ENCODE measurements at places on chromosomes 5 and 9.

GRCh38 chr5:56513141-56513540 lies 280.0 kb upstream of the ANKRD55 start:
- DNase-seq, result no peak

DNA sequence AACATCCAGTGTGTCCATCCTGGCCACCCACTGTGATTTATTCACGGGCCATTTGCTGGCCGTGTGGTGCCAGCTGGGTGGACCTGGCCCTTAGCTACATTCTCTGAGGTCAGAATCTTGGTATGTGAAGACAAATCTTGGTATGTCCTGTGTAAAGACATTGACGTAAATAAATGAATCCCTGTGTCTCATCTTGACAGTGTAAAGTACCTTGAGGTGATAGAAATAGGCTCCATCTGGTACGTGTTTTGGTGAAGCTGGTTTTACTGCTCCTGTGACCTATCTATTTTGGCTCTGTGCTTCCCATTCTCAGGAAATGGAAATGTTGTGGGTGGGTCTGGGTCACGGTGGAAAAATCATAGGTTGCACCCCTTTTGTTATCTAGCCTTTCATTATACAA lies 245.4 kb upstream of the ANKH start:
- DNase-seq, result no peak

DNA sequence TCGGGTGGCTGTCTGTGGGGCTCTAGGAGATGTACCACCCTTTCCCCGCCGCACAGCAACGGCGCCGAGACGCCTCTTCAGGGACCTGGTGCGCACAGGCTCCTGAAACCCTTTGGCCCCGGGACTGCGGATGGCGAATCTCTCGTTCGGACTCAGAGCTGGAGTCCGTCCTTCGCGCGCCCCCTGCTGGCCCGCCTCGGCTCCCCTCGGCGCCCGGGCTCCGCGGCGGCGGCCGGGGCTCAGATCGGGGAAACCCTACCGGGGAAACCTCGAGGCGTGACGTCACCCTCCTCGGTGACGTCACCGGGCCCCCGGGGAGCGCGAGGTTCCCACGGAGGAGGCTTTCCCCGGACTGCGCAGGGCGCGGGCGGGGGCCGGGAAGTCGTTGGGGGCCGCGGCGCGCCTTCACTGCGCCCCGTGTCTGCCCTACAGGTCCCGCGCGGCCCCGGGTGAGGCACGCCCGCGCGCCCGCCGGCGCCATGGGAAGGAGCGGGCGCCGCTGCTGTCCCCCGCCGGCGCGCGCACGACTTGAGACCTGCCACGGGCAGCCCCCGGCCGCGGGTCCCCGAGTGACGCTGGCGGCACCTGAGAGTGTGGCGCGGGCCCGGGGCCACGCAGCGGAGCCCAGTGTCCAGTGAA lies 7.9 kb downstream of the PRR7 start:
- DNase-seq, result peak; percentile 98

- DNase-seq, result no peak
These were observed 246.3 kb upstream of the MAP3K1 start for GRCh38 chr5:56569076-56569475.

GRCh38 chr5:148991566-148991965 lies 71.3 kb downstream of the SH3TC2 start:
- DNase-seq, result no peak

DNA sequence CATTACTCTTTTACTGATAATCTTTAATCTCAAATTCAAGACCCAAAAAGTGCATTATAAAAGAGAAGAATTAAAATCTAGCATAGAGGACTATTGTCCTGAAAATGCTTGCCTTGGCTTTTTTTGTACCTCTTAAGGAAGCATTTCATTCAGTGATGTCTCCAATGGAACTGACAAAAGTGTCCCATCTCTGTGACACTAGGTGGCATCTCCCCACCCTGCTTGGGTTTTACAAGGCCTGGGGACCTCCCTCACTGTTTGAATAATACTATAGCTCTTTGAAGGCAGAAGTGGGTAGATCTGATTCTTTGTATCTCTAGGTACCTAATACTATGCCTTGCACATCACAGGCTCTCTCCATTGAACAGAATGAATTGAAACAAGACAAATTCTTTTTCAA lies 180.6 kb downstream of the EPB41L4A start:
- no peak for DNase-seq

All from retina (tissue), 1 donor.